Effector memory CD8-positive, alpha-beta T cell (primary cell): ENCODE measurements at places on chromosomes 6 and 20.

DNA sequence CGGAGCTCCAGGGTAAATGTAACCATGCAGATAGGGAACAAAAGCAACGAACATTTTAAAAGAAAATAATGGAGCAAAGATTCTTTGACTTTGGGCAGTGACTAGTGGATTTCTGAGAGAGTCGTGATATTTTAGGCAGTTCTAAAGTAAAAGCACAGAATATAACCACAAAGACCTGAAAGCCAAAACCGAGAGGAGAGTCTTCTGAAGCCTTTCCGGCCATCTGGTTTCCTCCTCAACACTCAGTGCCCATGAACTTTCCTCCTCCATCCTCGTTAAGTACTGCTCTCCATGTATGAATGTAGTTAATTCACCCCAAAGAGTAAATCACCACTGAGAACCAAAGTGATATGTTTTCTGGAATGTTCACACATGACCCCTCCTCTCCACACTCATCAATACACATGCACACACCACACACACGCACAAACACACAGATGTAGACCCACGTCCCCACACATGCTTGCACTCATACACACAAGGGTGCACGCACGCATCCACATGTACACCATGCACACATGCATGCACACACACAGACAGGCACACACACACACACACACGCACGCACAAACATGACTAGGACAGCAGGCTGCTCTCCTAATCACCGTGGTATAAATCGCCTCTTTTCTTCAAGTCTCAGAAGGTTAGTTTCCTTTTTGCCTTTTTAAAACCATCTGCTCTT lies 109.5 kb downstream of the MYLK4 start:
- DNase-seq: no peak

DNA sequence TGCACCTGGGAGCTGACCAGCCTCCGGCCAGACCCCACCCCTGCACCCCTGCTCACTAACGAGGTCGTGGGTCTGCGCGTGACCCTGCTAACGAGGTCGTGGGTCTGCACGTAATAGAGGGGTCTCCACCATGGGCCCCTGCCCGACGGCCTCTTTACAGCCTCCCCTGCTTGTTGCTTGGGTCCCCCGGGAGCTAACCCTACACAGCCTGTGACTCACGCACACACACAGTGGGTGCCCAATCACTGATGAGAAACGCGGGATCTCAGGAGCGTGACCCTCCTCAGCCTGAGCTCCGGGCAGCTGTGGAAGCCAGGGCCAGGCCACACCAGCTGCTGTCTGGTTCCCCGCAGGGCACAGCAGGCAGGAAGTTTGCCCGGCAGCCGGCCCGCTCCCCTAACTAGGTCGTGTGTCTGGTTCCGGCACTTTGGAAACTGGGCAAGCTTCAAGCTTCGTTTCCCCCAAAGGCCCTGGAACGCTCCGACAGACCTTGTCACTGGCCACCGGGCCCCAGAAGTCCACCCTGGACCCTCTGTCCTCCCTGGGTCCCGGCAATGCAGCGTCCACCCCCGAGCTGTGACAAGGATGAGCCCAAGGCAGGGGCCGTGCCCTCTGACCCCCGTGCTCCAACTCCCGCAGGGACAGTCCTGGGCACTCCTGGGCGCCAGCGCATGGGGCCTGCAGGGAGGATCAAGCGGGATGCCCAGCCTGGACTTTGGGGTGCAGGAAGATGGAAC lies 767 bp downstream of the PTK6 start:
- no peak for DNase-seq

DNA sequence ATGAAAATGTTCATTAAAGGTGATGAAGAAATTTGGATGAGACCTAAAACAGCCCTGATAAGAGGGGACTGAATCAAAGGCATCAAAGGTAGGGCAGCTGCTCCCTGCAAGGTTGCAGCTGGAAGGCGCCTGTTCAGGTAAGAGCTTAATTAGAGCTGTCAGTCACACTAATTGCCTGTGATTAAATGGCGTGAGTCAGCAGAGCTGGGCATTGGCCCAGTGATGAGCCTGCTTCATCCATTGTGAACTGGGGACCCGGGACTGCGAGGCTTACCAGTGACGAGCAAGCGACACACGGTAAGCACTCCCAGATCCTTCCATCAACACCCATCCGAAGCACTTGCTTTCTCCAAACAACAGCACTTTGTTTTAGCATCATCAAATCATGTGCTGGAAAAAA lies 621.5 kb upstream of the CDH4 start:
- DNase-seq: no peak

DNA sequence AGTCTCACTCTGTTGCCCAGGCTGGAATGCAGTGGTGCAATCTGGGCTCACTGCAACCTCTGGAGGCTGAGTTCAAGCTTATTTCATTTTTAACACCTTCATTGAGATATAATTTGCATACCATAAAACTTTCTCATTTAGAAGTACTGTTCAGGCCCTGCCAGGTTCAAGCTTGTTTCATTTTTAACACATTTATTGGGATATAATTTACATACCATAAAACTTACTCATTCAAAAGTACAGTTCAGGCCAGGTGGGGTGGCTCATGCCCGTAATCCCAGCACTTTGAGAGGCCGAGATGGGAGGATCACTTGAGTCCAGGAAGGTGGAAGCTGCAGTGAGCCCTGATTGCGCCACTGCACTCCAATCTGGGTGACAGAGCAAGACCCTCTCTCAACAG lies 5.5 kb downstream of the OR2B6 start:
- no peak for DNase-seq

DNA sequence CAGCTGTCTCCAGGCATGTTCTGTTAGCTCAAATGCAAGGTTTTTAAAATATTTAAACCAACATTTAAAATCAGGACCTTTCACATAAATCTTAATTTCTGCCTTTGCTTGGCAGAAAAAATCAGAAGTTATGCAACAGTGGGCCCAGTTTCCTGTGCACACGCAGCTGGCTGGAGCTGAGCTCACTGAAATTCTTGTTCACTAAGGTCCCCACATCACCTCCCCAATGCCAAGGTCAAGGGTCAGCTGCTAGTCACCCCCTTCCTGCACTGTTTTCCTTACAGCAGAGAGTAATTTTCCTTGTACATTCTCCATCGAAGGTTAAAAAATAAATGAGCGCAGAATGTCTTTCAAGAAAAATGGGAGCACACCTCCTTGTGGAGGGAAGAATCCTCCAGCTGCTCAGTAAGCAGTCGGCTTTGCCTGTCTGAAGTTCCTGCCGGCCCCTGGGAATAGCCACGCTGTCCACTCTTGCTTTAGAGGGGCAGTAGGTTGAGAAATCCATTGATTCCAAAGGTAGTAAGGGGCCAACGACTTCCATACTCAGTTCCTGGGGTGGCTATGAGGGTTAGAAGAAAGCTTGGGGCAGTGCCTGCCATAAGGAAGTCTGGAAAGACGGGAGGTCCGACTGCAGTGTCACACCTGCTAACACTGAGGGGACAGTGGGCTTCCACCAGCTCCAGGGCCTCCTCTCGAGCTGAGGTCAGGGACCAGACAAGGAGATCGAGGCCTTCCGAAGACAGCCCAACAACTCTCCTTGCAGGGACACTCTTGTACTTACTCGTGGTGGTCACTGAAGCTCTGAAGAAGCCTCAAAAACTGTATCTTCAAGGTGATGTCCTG lies 56.8 kb downstream of the MYH7B start:
- no peak for DNase-seq

DNA sequence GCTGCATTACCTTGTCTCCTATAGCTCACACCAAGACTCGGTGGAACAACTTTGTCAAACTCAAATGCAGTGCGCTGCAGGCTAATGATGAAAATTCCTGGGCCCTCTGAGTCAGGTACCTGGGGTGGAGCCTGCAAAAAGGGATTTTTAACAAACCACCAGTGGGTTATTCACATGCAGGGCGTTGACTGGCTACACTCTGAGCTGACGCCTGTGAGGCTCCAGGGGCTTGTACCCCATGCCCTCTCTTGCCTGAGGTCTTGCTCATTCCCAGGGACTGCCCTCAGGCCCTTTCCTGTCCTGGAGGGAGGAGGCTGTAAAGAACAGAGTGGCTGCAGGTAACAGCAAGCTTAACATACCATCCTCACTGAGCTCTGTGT lies 9.2 kb downstream of the GTSF1L start:
- no peak for DNase-seq

DNA sequence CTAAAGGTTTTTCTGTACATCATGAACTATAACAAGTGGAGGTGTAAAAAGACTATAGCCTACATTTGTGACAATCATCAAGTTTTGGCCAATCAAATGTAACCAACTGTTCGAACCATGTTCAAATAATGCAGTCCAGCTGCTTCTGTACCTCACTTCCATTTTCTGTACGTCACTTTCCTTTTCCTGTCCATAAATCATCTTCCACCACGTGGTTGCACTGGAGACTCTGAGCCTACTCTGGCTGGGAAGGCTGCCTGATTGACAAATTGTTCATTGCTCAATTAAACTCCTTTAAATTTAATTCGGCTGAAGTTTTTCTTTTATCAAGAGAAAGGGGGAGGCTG lies 270.4 kb upstream of the JARID2 start:
- DNase-seq: no peak

DNA sequence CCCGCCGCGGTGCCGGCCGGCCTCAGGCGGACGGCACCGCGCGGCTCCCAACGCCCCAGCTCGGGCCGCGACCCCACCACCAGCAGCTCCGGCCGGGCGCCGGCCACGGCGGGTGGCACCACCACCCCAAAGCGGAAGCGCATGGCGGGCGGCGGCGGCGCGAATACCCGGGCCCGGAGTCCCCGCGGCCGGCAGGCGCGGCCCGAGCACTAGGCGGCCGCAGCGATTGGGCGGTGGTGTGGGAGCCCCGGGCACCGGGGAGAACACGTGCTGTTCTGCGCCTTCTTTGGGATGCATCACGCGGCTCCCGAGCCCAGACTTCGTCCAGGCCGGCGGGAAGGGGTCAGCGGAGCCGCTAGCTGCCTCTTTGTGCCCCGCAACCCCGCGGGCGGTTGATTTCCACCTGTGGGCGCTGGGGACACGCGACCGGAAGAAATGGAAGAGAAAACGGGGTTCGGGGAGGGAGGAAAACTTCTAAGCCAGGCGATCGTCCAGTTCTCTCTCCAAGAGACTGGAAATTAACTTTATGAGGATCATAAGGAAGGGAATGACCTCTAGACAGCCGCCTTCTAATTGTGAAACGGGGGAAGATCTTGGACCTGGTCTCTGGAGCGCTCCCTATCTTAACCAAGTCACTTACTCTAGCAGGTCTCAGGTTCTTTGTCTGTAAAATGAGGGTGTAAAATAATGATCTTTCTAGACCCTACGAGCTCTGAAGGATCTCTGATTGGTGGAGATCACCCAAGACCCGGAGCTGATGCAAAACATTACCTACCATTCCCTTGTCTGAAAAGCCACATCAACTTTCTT lies at the start of gene EPM2A:
Gene EPM2A, minus strand, starts transcription at position 165 of the 810 bp plus-strand sequence. Its CDS starts 22 bp downstream, at position 143.
- peak; percentile 56 for DNase-seq

DNA sequence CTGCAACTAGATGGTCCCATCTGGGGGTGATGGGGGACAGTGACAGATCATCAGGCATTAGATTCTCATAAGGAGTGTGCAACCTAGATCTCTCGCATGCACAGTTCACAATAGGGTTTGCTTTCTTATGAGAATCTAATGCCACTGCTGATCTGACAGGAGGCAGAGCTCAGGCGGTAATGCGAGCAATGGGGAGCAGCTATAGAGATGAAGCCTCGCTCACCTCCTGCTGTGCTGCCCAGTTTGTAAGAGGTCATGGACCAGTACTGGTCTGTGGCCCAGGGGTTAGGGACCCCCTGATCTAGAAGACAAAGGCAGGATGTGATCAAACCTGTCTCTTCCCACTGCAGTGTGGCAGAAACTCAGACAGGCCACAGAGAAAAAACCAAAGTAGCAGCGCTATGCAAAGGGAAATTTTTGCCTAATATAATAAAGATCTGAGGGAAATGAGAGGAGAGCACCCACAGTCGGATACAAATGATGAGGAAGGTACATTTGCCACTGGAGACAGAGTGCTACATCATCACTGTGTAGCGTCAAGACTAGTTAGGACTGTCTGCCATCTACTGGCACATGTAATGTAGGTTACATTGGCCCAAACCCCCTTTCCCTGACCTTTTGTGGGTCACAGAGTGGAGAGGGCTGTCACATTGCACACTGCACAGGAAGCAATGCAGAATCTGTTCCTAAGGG lies 4.1 kb upstream of the LY86 start:
- no peak for DNase-seq
